ENCODE measurements at places on chromosomes 12 and 14. TPM values are rescaled to one million over a fixed set of nuclear protein-coding genes. Genes with fewer than 3 reads are reported as not detected.

Gene ANKS1B
- 4.9 TPM for polyA plus RNA-seq

GRCh38 chr12:121057794-121058193 lies 18.7 kb upstream of the OASL start:
- DNase-seq, result no peak

Gene ESR2
- polyA plus RNA-seq, result 1.6 TPM

Gene CLEC1A
- polyA plus RNA-seq, result 6.0 TPM

Gene GLT8D2
- 37.2 TPM for polyA plus RNA-seq

DNA sequence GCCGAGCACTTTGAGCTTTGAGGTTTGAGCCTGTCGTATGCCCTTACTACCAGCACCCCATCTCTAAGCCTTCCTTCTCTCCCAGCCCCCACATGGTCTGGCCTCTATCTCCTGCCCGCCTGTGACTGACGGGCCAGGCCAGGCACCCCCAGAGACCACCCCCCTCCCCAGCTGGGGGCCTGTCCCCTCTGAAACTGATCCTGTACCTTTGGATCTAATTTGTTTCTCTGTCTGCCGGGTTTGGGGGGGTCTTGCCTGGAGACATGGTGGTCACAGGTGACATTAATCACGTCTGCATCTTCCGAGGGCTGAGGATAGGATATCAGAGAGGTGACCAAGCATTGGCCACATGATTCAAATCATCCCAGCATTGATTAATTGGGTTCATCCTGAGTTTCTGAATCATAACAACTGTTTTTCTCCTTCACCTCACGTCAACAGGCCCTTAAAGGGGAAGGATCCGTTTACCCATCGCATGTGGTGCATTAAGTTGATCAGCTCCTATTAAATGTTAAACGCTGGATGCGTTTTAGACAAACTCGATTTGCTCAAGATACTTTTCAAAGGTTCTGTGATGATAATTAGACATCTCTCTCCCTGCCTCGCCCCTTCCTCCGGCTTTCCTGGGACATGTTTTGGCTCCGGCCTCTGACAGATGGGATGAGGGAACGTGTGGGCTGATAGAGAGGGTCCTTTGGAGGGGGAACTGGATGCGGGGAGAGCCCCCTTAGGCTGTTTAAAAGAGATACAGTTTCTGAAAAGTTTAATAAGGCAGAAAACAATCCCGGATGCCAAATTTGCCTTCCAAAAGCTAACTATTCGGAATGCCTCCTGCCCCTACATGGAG lies 63.3 kb upstream of the TBX3 start:
- no peak for DNase-seq

- no peak for DNase-seq
Measured at GRCh38 chr14:102510616-102511520, 1.3 kb upstream of the ANKRD9 start.

DNA sequence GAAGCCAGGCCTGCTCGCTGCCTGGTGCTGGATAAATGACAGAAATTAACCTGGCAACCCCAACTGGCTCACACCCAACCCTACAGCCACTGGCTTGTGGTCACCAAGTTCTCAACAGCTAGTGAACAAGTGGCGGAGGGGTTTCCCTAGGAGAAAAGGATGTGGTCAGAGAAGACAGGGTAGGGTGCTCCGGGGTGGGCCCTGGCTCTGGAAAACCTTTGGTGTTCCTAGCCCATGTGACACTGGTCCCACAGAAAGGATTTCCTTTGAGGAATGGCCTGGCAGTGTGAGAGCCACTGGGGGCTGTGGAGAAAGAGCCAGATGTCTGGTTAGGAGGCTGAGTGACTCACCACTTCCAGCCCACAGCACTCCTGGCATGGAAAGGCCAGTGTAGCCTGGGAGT lies 8.7 kb downstream of the SYNE3 start:
- no peak for DNase-seq

Gene RPS6KL1
- 3.7 TPM for polyA plus RNA-seq

Gene PRB2
- polyA plus RNA-seq, result not detected

Gene KRT6C
- polyA plus RNA-seq, result not detected

DNA sequence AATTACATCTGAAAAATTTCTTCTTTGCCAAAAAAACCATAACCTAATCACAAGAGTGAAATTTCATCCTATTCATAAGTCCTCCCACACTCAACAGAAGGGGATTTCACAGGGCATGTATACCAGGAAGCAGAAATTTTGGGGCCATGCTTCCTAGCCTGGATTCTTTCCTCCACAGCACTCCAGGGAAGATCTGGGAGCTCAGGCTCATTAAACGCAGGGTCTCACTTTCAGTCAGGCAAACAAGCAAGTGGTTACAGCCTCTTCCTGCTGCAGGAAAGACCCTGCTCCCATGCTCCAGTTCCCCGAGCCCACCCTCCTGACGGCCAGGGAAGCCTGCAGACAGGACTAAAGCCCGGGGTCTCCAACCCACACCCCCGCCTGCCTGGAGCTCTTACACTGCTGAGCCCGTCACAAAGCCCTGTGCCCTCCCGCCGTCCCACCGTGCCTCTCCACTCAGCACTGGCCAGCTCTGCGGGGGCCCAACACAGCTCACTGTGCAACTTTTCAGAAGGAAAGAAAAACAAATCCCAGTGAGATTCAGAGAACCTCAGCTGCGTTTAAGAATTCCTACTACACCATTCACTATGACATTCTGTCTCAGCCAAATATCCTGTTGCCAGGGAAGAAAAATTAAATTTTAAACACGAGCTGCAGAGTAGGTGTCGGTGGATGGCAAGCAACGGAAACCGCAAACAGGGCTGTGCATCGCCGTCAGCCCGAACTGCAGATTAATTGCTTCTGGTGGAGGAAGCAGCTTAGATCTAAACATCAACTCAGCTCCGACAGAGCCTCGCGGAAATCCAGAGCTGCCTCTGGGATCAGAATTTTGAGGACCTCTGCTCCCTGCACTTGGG lies 106.7 kb upstream of the SFSWAP start:
- DNase-seq, result no peak

Gene DIO2
- polyA plus RNA-seq, result 4.2 TPM

Gene MGAT2
- 20.5 TPM for polyA plus RNA-seq

DNA sequence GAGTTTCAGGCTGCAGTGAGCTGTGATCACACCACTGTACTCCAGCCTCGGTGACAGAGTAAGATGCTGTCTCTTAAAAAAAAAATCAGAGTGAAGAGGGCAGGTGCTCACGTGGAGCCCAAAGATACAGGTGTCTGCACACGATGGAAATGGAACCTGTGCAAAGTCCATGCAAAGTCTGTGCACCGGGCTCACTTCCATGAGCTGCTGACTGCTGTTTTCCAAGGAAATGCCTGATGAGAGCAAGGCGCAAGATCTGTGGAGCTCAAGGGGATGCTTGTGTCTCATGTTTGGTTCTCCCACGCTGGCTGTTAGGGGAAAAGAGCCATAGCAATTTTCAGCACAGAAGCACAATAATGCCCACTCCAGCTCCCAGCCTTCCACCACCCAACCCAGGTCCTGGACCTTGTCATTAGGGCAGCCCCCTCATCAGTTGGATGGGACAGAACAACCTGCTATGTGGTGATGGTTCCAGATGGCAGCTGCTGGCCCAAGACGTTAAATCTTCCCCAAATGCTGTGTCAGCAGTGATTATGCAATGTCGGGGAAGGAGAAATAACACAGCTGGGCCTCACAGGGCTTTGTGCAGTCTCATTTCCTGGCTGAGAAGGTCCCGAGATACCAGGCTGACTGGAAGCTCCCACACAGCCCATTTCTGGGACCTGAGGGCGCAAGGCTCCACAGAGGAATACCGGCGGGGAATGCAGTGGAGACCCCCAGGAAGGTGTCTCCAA lies 27.9 kb upstream of the DICER1 start:
- no peak for DNase-seq

DNA sequence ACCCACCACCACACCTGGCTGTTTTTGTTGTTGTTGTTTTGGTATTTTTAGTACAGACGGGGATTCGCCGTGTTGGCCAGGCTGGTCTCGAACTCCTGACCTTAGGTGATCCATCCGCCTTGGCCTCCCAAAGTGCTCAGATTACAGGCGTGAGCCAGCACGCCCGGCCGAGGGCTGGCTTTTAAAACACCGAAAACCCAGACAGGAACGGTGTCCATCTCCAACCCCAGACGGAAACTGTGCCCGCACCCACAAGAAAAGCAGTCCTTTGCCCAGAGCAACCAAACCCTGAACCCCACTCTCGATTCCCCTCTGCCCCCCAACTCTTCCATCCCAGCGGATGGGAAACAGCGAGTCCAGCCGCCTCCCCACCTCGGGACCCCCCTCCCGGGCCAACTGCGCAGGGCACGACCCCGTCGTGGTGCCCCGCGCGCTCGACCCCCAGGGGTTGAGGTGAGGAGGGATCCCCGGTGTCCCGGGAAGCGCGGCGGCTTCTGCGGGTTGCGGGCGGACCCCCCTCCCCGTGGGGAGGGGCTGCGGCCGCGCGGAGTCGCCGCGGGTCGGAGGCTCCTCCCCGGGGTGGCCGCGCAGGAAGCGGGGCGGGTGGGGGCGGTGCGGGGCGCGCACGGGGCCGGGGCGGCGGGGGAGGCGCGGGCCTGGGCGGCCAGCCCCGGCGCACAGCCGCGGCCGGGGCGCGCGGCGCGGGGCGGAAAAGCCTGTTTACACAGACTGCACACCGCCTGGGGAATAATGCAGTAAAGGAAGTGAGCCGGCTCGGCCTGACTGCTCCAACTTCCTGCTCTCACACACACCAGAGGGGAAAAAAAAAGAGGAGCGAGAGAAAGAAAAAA lies at the start of gene ELK3:
ELK3 (plus strand) TSS at position 651 of the 851 bp plus-strand sequence.
- no peak for DNase-seq

DNA sequence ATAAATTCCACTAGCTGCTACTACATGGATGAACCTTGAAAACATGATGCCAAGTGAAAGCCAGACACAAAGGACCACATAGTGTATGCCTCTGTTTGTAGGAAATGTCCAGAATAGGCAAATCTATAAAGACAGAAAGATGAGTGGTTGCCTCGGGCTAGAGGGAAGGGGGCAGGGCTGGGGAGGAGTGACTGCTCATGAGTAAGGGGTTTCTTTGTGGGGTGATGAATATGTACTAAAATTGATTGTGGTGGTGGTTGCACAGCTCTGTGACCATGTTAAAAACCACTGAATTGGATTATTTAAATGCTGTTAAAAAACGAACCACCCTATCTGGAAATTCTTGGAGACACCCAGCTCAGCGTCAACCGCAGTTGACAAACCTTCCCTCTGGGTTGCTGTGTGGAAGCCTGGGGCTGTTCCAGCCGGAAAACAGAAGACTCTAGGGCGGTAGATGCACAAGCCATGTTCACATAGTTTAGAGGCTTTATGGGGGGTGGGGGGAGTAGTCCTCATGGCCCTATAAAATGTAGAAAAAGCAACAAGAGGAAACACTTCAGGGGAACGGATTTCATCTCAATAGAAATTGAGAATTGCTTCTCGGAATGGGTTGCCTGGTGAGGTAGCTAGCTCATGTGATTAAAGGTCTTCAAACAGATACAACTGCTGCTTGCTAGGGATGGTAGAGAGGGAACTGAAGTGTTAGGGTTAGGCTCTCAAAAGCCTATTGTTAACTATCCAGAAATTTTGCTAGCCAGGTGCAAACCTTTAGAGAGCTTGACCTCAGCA lies 29.4 kb downstream of the RIN3 start:
- no peak for DNase-seq

DNA sequence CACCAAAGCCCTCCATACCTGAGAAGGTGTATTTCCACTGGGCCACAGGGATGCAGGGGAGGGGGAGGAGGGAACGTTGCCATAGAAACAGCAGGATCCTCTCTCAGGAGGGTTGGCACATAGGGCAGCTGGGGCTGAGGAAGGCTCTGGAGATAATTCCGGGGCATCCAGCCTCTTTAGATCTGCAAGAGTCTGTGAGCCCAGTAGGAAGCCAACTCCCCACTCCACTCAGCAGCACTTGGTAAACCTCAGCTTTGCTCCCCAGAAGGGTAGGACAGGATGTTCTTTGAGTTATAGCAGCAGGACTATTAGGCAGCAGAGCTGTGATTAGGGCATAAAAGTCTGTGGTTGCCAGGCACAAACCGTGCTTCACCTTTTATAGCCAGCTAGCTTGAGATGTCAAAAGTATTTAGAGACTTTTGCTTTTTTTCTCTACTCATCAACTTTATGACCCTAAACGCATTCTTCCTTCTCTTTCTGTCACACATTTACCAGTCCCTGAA lies 7.8 kb upstream of the PLEKHG3 start:
- no peak for DNase-seq

Gene SERPINA9
- not detected for polyA plus RNA-seq

GRCh38 chr14:50778721-50779483 lies 52.1 kb downstream of the NIN start:
- no peak for DNase-seq

Gene FIGNL2
- polyA plus RNA-seq, result 0.33 TPM

Gene TMCC3
- 10.0 TPM for polyA plus RNA-seq

- no peak for DNase-seq
Measured at GRCh38 chr14:27391331-27391730, 793.5 kb upstream of the NOVA1 start.

GRCh38 chr14:77319422-77319821 lies 1.3 kb downstream of the POMT2 start:
- no peak for DNase-seq

DNA sequence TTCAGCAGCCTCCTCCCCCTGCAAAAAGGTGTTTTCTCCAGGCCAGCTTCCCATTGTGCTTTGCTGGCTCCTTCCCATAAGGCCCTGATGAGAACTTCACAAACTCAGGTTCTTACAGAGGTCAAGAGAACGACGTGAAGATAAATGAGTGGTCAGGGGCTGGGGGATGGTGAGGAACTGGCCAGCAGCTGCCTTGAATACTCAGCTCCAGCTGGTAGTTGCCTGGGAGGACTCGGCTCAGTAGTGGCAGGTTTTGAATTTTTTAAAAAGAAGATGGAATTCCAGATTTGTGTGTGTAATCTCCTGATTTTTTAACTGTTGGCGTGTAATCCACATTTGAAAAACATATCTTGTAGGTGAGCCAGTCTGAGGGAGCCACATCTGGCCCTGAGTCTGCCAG lies 5.9 kb downstream of the DDX55 start:
- no peak for DNase-seq

DNA sequence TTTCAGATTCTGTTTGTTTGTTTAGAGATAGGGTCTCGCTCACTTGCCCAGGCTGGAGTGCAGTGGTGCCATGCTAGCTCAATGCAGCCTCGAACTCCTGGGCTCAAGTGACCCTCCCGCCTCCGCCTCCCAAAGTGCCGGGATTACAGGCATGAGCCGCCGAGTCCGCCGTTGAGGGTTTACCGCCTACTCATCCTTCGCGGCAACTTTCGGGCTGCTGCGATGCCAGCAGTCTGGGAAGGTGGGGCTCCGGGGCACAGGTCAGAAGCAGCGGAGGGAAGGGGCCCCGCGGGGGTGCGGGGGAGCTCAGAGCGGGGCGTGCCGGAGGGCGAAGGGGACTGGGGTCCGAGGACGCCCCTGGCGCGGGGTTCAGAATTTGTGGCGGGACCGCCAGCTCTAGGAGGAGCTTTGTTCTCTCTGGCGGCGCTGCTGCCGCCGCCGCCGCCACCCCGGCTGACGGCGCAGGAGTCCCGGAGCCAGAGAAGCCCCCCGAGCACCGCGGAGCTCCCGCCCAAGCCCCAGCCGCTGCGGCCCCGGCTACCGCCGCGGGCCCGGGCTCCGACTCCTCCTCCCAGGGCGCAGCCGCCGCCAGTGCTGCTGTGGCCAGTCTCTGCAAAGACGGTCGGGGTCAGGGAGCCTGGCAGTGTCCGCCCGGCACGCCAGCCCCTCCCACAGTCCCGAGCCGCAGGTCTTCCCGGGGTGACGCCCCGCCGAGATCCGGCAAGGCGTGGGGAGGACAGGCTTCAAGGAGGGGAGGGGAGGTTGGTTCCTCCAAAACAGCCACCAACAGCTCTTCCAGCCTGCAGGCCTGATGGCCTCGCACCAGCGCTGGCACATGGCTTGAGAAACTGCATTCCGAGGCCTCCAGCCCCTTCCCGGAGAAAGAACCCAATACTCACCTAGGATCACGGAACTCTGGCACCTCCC lies 10.9 kb upstream of the KRT77 start:
- no peak for DNase-seq

- no peak for DNase-seq
Measured at GRCh38 chr14:20631880-20632389, 9.6 kb downstream of the OR6S1 start.

Gene CLIP1
- 53.4 TPM for polyA plus RNA-seq
